ENCODE measurements at places on chromosomes 16 and 17. TPM values are rescaled to one million over a fixed set of nuclear protein-coding genes. Genes with fewer than 3 reads are reported as not detected.

The KCNH6 gene
- total RNA-seq, result 0.45 TPM

The C16orf46 gene
- 0.73 TPM for total RNA-seq

The NOL3 gene
- 57.2 TPM for total RNA-seq

DNA sequence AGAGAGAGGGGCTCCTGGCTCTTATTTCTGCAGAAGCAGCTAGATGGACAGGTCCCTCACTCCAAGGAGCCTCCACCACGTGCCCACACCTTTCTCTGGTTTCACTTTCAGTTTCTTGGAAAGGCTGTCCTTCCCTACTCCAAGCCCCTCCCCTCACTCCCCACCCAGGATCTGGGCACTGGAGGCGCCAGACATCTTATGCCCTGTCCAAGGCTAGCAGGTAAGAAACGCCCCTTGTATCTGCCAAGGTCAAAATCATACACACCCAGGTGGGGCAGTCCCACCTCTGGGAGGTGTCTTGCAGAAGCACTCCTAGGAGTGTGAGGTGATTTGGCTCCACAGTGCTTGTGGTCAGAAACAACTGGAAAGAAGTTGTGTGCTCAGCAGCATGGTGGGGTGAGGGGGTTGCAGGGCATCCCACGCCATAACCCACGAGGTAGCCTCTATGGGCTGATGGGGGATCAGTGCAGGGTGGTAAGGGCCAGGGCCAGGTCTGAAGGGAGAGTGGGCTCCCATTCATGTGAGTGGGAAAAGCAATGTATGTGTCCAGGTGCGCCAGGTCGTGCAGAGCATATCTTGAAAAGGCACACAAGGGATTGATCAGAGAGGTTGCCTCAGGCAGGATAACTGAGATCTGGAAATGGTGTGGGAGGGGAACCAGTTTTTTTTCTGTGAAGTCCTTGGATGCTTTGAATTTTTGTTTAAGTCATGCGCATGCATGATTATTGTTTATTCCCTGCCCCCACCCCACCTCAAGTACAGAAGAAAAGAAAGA lies 31.8 kb upstream of the PRM1 start:
- peak; percentile 75 for DNase-seq

Measured in stomach (tissue), 19 donors.